ENCODE measurements at places on chromosomes 1 and 21.

DNA sequence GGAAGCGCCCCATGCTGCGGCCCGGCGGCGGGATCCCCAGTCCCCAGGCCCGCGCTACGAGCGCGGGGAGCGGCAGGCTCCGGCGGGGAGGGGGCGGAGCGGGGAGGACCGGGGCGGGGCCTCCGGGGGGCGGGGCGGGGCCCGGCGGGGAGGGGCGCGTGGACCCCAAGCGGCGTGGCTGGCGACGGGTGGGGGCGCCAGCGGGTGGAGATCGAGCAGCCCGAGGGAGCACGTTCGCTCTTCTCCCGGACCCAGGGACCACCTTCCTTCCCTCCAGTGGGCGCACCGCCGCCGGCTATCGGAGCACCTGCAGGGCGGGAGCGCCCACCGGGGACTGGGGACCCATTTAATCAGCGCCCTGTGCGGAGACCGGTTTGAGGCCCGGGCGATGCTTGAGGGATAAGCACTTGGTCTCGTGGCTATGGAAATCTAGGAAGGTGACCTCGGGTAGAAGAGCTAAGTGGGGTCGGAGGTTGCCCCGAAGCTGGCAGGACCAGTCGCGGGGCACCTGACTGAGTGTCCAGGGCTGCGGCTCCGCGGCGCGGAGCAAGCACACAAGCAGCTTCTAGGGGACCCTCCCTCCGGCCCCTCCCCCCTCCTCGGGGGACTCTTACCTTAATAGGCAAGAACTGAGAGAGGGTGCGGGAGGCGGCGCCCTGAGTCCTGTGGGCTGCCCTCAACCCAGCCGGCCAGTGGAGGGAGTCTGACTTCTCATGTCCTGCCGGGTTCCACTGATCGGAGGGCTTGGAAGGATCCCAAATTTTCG, at the start of gene TSPAN2:
Gene TSPAN2, minus strand, starts transcription at position 84 of the 766 bp plus-strand sequence. Its CDS starts 71 bp downstream, at position 13.
- DNase-seq: peak; percentile 24

DNA sequence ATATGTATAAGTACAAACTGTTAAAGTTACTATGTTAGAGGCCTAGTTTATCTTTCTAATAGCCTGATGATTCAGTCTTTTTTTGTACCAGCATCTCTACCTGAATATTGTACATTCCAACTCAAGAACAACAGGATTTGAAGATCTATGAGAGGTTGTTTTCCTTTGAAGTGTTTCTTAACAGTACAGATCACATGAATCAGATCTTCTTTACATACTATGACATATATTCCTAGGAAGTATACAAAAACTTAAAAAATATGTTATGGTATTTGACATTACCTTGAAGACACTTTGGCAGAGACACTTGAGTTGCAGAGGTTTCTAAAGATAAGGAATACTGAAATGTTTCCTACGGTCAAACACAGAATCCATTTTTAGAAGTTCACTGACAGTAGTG, 1280.9 kb downstream of the KCNT2 start:
- DNase-seq: no peak

DNA sequence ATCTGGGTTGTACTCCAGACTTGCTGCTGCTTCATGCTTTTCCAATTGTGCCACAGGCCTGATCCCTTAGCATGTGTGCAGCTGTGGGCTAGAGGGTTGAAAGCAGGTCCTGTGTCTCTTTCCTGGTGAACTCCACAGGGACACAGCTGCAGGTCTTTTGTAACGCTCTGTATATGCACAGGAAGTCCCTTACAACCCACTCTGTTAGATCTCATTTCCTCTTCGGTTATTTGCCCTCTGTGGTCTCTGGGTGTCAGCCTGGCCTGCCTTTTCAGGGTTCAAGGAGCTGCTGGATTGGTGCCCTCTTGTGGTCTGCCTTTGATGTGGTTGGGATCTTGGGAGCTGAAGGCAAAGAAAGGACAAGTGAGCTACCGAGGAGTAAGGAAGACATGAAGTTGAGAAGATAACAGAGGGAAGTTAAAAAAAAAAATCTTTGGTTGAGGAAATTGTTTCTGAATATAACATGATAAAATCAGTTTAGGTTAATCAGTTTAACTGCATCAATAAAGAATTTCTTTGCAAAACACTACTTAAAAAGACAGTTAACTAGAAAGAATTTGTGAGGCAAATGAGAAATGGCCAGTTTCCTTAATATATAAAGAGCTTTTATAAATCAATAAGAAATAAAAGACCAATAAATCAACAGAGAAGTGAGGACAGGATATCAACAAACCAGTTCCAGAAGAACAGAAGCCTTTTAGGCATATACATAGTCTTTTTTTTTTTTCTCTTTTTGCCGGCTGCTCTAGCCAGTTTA, 44.1 kb downstream of the UCK2 start:
- no peak for DNase-seq

- no peak for DNase-seq
Observed at GRCh38 chr21:44854664-44855446, 18.6 kb downstream of the PTTG1IP start.

DNA sequence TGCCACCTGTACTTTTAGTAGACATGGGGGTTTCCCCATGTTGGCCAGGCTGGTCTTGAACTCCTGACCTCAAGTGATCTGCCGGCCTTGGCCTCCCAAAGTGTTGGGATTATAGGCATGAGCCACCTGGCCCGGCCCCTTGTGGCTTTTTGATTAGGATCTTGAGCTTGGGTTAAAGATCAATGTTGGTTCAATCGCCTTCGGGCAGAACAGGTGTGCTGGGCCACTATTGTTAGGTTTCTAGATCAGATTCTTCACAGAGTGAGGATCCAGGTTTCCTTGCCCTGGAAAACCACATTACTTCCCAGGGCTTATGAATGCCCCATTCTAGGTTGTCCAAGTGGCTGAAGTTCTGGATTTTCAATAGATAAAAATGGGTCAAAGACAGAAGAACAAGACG, 6.1 kb downstream of the ETV3 start:
- no peak for DNase-seq

- no peak for DNase-seq
Observed at GRCh38 chr1:116868385-116868784, 41.3 kb upstream of the PTGFRN start.

- DNase-seq: peak; percentile 55
Observed at GRCh38 chr21:25573409-25574206, 33.7 kb downstream of the MRPL39 start.

Measured in hepatic stellate cell (primary cell).